ENCODE measurements at places on chromosomes 12 and 14.

GRCh38 chr14:54931598-54932340 is 29.1 kb upstream of the GCH1 start:
- no peak for DNase-seq

DNA sequence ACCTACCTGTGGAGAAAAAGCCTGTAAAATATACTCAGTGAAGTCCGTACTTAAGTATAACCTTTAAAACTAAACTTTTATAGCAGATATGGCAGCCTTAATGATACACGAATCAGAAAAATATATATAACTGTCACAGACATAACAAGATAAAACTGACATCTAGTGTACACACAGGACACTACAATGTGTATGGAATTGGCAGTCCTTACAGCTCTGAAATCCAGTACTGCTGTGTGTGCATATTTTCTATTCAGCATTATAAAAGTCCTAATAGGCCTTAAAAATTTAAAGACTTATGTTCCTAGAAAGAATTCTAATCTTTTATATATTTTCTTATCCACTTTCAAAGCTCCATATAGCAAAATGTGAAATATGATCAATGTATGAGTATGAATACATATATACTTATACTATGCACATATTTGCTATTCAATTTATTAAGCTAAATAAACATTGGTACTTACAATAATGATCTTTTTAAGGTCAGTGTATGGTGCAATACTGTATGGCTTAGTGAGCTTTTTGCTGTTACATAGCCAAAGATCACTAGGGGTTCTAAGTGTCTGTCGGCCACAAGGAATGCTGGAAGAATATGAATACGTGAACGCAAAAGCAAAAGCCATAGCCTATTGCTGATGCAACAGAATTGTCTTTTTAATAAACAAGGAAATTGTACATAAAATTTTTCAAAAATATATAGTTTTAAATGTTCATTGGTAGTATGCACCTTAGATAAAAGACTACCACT is 69.2 kb downstream of the C2CD5 start:
- DNase-seq: no peak

DNA sequence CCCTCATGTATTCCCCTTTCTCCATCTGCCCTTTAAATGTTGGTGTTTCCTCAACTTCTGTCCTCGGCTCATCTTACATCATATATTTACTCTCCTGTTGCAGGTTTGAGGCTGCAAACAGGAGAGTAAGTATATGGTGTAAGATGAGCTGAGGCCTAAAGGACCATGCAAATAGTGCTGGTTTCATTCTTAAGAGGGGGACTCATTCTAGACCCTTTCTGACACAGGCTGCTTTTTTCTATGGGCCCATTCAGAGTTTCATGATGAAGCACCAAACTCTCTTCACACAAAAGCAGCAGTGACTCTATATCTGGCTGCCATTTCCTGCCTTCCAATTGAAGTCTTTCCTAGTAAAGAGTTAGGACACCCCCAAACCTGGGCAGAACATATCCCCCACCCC is 218.5 kb downstream of the PHLDA1 start:
- DNase-seq: no peak

- DNase-seq: no peak
Measured at GRCh38 chr12:43308776-43309175, 243.2 kb downstream of the ADAMTS20 start.

GRCh38 chr12:26493656-26494055 is 298.3 kb downstream of the SSPN start:
- no peak for DNase-seq

DNA sequence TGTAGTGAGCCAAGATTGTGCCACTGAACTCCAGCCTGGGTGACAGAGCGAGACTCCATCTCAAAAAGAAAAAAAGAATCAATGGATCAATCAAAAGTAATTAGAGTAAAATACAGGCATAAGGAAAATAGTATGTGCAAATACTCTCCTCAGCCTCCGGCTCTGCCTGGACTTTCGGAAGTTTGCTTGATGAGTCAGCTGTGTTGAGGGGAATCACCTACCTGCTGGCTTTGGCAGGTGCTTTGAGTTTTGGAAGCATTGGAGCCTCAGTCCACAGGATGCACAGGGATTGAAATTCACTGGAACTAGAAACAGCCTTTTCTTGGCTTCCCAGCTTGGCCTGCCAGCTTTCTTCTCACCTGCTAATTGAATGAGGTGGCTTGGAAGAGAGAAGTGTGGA is 268.2 kb downstream of the PCNX1 start:
- no peak for DNase-seq

DNA sequence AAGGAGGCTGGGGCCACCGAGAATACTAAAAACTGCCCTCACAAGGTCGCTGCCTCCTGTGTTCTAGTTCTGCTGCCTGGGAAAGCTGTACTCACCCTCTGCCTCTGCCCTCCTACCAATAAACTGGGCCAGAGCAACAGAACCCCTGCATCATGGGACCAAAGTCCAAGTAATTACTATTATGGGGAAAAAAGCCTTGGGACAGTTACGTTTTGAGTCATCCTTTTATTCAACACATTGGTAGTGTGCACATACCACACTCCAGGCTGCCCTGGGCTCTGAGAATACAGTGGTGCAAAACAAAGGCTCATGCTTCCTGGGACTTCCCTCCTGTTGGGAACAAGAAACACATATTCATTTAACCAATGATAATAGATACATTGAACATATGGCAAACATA is 49.0 kb downstream of the CACNA1C start:
- DNase-seq: no peak

All from stimulated activated CD4-positive, alpha-beta T cell treated with anti-CD3 and anti-CD28 coated beads, Interleukin-4, amount 100 ng/mL, for 4 hours (primary cell).